ENCODE measurements at places on chromosomes 3 and 15.

DNA sequence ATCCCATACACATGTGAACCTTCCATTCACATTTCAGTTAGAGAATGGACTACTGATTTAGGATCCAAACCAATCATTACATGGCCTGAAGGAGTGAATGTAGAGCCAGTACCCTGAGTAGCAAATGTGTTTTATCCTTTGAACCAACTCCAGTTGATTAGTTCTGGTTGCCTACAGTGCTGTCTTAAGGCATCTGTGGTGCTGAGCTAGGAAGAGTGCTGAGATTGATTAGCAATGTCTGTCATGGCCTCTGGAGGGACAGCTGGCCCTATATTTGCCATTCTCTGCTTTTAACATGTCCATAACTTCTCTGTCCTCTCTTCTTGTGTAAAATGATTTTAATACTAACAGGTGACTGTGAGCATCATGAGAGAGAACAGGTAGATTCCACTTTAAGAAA lies 11.1 kb downstream of the LRTM1 start:
- DNase-seq: no peak

GRCh38 chr3:193996641-193997089 lies 139.3 kb upstream of the HES1 start:
- no peak for DNase-seq

DNA sequence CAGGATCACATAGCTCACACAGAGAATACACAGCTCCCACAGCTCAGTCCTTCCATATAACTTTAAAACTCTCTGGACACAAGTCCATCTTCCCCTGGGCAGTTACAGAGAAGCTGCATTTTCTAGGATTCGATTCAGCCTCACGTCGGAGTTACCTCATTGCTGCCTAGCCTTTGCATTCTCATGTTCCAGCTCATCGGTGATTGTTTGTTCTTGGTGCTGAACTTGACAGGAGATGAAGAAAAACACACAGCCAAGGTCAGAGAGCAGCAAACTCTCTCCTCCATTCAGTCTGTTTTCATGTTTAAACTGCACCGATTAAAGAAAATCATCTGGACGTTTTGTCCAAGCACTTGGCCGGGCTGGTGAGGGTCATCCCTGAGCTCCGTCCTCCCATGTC lies 375.5 kb upstream of the CFAP20DC start:
- no peak for DNase-seq

DNA sequence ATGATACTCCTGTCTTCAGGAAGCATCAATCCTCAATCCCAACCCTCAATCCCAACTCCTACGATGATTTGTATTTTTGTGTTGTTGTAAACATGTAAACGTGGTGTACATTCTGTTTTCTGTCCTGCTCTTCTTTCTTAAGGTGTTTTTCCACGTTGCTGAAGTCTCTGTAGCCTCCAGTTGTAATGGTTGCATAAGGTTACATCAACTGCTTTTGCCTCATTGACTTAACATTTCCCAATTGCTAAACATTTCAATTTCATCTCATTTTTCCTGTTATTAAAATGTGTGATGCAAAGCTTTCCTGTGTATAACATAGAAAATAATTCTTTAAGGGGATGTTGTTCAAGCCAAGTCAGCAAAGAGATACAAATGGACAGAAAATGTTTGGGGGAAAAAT lies 33.4 kb downstream of the HRH1 start:
- DNase-seq: no peak

GRCh38 chr15:81270781-81271491 lies 53.0 kb downstream of the STARD5 start:
- DNase-seq: no peak
